Thyroid gland (tissue), 4 donors: ENCODE measurements at places on chromosomes 16 and 17.

DNA sequence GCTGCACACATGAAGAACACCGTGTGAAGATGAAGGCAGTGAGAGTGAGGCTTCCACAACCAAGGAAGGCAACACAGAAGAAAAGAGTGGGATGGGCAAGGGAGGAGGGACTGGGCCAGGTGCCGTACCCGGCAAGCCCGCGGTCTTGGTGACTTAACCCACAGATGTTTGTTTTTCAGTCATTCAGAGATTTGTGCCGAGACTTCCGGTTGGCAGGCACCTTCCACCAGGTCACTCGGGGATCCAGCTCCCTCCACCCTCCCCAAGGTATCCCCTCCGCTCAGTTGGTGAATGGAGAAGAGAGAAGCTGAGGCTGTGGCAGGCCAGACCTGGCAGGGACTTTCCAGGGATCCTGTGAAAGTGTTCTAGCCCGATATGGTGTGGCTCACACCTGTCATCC lies 4.9 kb upstream of the KREMEN2 start:
- DNase-seq, result no peak

DNA sequence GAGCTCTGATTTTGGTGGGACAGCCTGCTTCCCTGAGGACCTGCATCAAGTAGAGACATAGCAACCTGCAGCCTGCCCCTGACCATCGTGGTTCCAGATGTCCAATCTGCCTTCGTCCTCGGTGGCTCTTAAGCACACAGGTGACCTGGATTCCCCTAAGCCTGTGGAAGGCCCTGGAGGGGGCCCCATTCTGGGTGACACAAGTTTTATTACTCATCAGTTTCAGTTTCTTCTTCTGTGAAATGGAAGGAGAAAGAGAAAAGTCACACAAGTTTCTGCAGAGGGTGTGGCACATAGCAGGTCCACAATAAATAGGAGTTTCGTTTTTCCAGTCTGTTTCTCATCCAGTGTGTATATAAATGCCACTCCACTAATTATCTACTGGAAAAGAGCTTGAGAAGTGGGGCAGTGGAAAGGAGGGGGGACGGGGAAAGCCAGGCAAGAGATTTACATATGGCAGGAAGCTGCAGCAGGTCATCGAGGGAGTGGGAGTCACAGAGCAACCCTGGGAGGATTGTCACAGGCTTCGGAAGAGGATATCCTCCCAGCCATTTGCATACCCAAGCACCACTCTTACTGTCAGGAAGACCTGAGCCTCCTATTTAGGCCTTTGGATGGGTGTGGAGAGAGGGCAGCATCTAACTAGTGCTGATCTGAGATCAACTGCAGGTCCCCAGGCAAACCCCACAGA lies 10.0 kb upstream of the NOS2 start:
- no peak for DNase-seq

- DNase-seq, result no peak
Measured at GRCh38 chr17:55692276-55692675, 30.4 kb downstream of the TMEM100 start.

DNA sequence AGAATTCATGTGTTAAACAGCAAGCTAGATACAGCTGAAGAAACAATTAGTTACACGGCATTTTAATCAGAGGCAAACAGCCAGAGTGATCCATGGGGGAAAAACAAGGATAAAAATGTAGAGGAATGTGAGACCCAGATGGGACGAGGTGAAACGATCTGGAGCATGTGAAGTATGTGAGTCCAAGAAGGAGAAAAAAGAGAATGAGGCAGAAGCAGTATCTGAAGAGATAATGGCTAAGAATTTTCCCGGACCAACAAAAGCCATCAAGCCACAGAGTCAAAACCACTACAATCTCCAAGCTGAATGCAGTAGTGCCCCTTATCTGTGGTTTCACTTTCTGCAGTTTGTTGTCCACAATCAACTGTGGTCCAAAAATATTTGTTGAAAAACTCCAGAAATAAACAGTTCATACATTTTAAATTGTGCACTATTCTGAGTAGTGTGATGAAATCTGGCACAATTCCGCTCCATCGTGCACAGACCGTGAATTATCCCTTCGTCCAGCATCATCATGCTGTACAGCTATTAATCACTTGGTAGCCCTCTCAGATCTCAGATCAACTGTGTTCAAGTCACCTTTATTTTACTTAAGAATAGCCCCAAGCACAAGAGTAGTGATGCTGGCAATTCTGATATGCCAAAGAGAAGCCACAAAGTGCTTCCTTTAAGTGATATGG lies 18.8 kb downstream of the MYH10 start:
- DNase-seq, result no peak

GRCh38 chr17:4334776-4335584 lies 31.5 kb downstream of the UBE2G1 start:
- DNase-seq, result no peak

- no peak for DNase-seq
Measured at GRCh38 chr17:39095309-39095686, 56.1 kb downstream of the PLXDC1 start.

DNA sequence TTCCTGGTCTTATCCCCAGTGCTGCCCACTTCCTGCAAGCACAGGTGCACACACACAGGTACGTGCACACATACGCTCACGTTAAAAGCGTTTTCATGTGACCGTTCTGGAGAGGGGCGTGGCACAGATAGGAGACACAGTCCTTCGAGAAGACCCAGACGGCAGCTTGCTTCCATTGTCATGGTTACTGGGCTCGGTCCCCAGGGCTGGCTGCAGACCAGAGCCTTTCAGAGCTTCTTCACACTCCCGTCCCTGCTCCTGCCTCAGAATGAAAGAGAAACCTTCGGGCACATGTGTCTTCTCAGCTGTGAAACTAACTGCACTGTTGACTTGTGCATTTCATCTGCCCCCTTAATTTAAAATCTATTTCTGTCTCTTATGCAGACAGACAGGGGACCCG lies 154.2 kb downstream of the PITPNC1 start:
- DNase-seq, result peak; percentile 32

DNA sequence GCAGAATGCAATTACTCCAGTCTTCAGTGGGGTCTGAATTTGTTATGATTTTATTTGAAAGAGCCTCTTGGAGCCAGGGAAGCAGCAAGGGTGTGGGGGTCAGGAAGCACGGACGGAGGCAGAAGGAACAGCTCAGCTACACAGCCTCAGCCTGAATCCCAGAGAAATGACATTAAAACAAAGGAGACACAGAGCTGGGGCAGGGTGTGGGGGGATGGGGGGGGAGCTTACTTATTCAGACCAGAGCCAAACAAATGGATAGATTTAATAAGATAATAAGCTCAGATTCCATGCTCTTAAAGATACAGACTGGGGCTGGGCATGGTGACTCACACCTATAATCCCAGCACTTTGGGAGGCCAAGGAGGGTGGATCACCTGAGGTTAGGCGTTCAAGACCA lies 195.3 kb downstream of the ZNF423 start:
- no peak for DNase-seq

DNA sequence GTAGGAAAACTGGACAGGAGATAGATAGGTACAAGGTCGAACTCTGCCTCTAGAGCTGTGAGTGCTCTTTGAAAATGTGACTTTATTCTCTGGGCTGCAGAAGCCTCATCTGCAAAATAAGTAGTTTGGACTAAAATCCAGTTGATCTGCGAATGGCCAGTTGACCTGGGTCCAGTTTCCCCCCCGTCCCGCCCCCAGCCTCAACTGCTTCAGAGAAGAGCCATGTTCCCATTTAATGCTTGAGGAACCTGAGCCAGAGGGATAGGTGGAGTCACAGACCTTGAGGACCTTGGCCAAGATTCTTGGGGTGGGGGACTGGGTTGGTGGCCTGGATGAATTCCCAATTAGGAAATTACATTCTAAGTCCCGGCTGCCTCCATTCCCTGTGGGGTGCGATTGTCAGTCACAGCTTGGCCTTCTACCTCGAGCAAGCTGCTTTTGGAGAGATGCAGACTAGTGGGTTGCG lies 14.1 kb downstream of the TBX2 start:
- DNase-seq, result no peak

DNA sequence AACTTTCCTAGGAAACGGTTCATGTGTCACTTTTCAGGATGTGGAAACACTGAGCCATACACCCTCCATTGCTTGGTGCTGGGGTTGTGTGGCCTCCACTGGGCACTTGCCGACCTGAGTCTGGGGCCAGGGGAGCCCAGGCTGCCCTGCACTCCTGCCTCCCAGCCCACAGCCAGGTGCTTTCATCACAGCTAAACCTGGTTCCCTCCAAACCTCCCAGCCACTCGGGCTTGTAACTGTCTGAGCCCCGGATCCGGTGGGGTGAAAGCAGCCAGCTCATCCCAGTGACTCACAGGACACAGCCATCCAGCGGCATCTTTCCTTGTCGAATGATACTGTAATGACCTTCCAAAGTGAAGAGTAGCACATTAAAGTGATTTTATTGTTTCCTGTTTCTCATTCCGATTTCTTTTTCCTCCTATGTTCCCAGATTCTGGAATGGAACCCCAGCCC lies 19.8 kb downstream of the CARHSP1 start:
- no peak for DNase-seq

DNA sequence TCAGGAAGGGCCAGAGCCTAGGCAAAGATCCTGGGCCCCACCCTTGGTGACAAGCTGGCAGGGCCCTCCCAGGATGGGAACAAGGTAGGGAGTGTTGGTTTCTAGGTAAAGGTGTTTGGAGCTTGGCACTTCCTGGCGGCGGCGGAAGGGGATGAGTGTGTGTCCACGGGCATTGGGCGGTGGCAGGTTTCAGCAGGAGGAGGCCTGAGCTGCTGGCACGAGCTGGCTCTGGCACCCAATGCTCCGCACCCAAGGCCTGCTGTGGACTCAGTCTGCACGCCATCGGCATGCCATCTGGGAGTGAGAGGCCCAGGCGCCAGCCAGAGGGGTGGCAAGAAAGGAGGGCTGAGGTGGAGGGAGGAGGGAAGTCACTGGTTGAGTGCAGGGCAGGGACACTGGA lies 46.9 kb upstream of the TAC4 start:
- peak; percentile 60 for DNase-seq

GRCh38 chr16:88345721-88346560 lies 36.8 kb upstream of the ZNF469 start:
- DNase-seq, result no peak
